Activated CD8-positive, alpha-beta memory T cell treated with anti-CD3 and anti-CD28 coated beads, Interleukin-2, amount 10 ng/mL, durations not matched to agents 7 days and 5 days (primary cell): ENCODE measurements at places on chromosomes 1 and 21.

- no peak for DNase-seq
Measured at GRCh38 chr1:115192200-115192767, 103.0 kb upstream of the TSPAN2 start.

DNA sequence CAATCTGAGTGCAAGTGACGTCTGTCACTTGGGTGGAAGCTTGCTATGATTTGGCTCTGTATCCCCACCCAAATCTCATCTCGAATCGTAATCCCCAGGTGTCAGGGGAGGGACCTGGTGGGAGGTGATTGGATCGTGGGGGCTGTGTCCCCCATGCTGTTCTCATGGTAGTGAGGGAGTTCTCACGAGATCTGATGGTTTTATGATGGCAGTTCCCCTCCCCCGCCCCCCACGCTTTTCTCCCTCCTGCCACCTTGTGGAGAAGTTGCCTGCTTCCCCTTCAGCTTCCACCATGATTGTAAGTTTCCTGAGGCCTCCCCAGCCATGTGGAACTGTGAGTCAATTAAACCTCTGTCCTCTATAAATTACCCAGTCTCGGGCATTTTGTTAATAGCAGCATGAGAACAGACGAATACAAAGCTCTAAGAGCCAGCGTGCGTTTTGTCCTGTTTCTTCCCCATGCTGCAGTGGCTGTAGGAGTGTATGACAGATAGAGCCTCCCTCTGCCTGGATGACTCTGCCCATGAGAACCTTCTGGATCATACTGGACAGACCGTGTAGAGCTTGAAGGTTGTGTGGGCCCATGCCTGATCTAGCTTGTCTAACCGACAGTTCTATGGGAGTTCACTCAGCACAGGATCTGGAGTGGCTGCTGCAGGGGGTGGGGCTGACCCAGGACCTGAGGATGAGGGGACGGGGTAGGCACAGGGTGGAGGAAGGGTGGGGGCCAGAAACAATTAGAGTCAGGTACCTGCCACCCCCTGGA, 139.7 kb upstream of the ERRFI1 start:
- no peak for DNase-seq

DNA sequence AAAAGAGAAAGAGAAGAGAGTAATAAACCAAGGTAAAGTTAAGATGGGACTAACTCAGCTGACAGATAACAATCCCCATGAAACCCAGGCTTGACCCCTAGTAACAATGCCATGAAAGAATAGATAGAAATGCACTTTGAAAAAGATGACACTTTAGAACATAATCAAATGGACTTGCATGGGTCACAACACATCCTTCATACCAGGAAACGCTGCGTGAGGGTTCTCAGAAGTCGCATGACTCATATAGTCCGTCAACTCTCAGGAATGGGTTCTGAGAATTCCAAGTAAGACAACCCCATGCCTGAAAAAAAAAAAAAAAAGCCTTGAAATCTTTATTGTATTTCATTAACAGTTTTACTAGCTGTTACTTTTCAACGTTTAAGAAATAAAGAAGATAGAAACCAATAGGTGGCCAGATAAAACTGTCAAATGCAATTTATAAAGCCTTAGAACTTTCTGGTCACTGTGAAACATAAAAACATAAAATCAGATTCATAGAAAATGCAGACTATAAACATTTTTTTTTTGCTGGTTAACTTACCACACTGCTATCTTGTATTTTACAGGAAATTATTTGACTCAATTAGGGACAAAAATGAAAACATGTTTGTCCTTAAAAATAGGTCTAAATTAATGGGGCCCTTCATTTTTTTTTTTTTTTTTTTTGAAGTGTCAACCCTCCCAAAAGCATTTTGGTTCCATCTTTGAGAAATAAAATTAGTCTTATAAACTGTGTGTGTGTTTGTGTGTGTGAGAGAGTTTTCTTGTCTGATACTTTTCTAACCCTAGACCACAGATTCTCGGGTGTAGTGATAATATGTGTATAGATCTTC, 202.1 kb downstream of the NCAM2 start:
- peak; percentile 70 for DNase-seq

GRCh38 chr1:110200666-110201065, 9.4 kb upstream of the KCNC4 start:
- DNase-seq = no peak

- no peak for DNase-seq
Measured at GRCh38 chr1:82094136-82094535, 293.4 kb downstream of the ADGRL2 start.
